ENCODE measurements at places on chromosomes 3 and 15. TPM values are rescaled to one million over a fixed set of nuclear protein-coding genes. Genes with fewer than 3 reads are reported as not detected.

SLC22A14 gene
- 0.17 TPM for total RNA-seq

LSM3 gene
- 5.1 TPM for total RNA-seq

GPR62 gene
- total RNA-seq, result under 0.01 TPM

NAALADL2 gene
- 11.6 TPM for total RNA-seq

GOLGA8R gene
- total RNA-seq, result 1.3 TPM

LNP1 gene
- 3.1 TPM for total RNA-seq

IRAK2 gene
- total RNA-seq, result 6.6 TPM

GOLGA6L7 gene
- total RNA-seq, result not detected

DNA sequence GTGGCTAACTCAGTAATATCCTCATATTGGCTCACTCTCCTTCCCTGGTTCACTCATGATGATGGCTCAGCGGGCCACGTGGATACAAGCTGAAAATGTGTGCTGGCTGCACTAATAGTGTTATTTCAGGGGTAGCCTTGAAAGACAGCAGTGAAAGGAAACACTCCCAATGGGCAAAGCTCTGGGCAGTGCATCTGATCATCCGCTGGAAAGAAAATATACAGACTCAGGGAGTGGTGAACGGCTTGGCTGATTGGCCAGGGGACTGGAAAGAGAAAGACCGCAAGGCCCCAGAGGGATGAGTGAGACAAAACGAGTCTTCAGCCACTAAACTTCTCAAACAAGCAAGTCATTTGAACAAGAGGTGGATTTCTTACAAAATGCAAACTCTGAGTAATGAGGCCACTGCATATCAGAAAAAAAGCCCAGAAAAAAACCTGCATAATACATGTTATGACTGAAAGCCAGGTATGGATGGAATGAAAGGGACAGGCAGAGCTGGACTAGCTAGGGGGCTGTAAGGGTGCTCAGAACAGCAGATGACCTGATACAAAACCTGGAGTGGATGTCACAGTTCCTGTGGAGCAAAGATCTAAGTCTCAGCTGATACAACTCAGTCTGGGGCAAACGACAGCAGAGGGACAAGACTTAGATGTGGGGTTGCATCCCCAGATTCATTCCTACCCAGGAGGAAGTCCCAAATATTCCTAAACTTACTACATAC is 33.3 kb downstream of the CMTM6 start:
- no peak for DNase-seq
- H3K27me3 ChIP-seq, result no peaks in the 10 kb centered on the region
- no peak overlapping the region for H3K4me3 ChIP-seq
- H3K27ac ChIP-seq, result no peak overlapping the region
- H3K36me3 ChIP-seq, result peaks cover 1% of the 10 kb centered on the region

GRCh38 chr15:94691169-94691568 is 459.8 kb downstream of the MCTP2 start:
- DNase-seq, result no peak
- no peaks in the 10 kb centered on the region for H3K27me3 ChIP-seq
- no peaks in the 10 kb centered on the region for H3K36me3 ChIP-seq
- H3K4me1 ChIP-seq, result no peaks in the 10 kb centered on the region

DNA sequence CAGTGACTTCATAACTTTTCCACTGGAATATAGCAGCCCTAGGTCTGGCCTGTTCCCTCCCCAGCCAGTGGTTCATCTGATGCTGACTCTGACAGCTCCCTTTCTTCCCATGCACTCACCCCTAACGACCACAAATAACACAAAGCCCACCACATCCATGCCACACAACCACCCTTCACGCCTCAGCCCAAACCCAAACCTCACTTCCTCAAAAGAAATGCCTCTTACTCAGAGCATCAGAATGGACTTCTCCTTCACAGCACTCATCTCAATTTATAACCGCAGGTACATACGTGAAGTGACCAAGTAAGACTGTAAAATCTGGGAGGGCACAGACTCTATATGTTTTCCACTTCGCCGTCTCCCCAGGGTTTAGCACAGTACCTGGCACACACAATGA is 1.1 kb downstream of the RBSN start:
- peaks cover 5% of the 10 kb centered on the region for H3K4me1 ChIP-seq
- no peaks in the 10 kb centered on the region for H3K27me3 ChIP-seq
- DNase-seq, result no peak

DNA sequence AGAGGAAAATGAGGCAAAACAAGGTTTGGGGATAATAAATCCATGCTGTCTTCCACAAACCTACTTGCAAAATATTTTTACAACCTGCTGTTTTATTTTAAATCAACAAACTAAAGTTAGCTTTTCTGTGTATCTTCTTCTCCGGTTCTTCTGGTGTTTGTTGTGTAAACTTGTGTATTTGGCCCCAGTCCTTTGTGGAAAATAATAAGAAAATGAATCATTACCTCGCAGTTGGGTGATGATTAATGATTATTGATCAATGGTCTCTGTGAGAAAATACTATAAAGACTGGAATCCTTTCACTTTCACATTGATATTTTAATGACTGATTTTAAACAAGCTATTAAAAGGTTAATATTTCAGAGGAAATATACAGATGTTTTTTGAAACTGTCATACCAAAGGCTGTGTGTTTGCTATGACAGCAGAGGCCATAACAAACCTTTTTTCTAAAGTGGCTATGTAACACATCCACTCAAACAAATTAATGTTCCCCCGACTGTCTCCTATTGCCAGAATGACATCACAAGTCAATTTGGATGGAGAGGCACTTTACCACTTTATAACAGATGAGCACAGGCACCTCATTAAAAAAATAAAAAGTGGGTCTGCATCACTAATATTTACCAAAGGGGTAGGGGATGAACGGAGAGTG is 152.5 kb downstream of the MEX3B start:
- no peak for DNase-seq
- H3K36me3 ChIP-seq, result no peaks in the 10 kb centered on the region
- H3K4me3 ChIP-seq, result no peak overlapping the region
- no peaks in the 10 kb centered on the region for H3K27me3 ChIP-seq
- H3K4me1 ChIP-seq, result peaks cover 10% of the 10 kb centered on the region

DNA sequence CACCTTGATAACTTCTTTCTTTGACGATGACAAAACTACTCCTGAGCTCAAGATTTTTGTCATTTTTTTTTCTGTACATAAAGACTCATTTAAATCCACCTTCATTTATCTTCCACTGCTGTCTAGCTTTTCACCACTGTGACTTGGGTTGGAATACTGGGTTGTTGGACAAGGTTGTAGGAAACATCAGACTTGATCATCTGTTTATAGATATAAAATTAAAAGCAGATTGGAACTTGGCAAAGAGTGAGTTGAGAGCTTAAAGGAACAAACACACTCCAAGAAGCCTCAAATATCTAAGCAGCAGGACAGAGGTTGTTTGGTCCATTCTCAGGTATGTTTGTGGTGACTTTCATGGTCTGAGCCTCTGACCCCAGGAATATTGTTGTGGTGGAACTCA is 141.7 kb upstream of the NDN start:
- no peaks in the 10 kb centered on the region for H3K27me3 ChIP-seq
- no peak for DNase-seq
- no peaks in the 10 kb centered on the region for H3K4me1 ChIP-seq
- H3K4me3 ChIP-seq, result no peak overlapping the region
- H3K27ac ChIP-seq, result no peak overlapping the region

DNA sequence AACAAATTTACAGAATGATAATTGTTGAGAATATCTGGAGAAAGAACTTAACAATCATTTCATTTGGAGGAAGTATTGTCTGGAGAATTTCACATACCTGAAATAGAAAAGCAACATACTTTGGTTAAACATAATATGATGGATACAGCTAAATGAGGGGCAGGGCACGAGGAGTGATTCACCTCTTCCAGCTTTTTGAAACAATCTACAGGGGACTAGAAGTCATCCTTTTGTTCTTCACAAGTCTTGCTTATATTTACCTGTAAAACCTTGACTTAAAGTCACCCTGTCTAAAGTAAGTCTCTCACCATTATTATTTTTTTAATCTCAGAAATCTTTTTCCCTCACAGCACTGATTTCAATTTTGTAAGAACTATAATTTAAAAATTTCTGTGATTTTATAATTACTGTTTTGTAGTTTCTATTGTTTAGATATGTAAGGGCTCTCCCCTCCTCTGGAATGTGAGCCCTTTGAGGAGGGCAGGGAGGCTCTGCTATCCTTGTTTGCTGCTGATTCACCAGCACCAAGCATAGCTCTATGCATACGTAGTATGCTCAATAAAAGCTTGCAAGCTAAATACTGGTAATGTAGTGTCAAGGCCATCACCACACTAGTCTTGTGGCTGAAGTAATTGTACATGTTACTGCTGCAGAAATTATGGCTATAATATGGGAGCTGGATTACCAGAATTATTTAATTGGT is 193.9 kb upstream of the THRB start:
- no peak overlapping the region for H3K4me3 ChIP-seq
- H3K36me3 ChIP-seq, result no peaks in the 10 kb centered on the region
- no peaks in the 10 kb centered on the region for H3K27me3 ChIP-seq

DNA sequence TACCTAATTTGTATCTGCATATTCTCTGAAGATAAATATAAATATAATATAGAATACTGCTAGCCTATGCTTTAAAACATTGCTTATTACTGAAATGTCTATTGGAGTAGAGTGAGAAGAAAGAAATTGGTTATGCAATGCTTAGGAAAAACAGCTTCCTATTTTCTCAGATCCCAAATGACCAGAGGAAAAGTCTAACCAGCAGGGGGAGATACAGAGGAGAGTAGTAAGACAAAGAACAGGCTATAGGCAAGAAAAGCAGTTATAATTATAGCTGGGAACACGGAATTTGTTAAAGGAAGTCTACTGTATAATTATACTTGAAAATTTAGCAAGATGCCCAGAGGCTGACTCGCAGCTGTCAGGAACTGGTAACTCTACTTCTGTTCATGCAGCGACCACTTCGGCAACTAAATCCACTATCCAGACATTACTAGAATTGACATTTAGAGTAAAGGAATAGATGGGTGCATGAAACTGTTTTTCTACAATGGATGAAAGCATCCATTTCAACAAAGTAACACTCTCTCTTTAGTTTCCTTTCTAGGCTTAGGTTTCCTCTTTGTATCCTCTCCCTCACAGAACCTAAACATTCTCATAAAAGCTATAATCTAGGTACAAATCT is 97.2 kb downstream of the TBC1D5 start:
- peak; percentile 56 for DNase-seq
- H3K4me3 ChIP-seq, result no peak overlapping the region
- peaks cover 2% of the 10 kb centered on the region for H3K4me1 ChIP-seq
- no peaks in the 10 kb centered on the region for H3K27me3 ChIP-seq

DNA sequence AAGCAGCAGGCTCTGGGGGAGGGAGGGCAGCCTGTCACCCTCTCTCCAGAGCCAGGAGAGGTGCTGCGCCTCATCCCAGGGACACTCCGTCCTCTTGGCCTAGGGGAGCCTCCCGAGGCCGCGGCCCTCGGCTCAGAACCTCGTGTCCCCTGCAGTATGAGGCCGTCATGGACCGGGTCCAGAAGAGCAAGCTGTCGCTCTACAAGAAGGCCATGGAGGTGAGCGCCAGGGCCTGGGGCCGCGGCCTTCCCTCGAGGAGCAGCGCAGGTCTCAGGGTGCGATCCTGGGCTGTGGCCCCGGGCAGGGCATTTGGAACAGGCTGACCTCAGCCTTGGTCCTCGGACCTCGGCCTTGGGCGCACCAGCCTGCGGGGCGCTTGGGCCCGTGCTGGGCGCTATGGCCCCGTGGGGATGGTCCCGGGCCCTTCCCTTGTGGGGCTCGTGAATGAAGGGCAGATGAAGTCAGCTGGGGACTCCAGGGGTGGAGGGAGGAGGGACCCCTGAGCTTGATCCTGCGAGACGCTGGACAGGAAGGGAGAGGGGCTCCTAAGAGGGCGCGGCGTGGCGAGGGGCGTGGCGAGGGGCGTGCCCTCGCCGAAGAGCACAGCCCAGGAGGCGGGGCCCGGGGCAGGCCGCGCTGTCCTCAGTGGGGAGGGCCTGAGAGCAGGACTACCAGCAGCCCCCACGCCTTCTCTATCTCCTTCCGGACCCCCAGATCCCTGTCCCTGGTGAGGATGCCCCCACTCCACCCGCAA is 32.9 kb downstream of the PSTPIP1 start:
- H3K4me3 ChIP-seq, result no peak overlapping the region
- peak; percentile 20 for DNase-seq
- H3K4me1 ChIP-seq, result no peaks in the 10 kb centered on the region
- H3K36me3 ChIP-seq, result no peaks in the 10 kb centered on the region

- H3K36me3 ChIP-seq, result peaks cover 7% of the 10 kb centered on the region
- DNase-seq, result no peak
- peaks cover 2% of the 10 kb centered on the region for H3K4me1 ChIP-seq
Measured at GRCh38 chr3:194443901-194444300, 42.9 kb downstream of the ATP13A3 start.

GRCh38 chr3:33547101-33547500 is 106.9 kb upstream of the UBP1 start:
- no peaks in the 10 kb centered on the region for H3K36me3 ChIP-seq
- no peaks in the 10 kb centered on the region for H3K4me1 ChIP-seq
- no peak for DNase-seq
- H3K27me3 ChIP-seq, result no peaks in the 10 kb centered on the region
- H3K27ac ChIP-seq, result no peak overlapping the region

DNA sequence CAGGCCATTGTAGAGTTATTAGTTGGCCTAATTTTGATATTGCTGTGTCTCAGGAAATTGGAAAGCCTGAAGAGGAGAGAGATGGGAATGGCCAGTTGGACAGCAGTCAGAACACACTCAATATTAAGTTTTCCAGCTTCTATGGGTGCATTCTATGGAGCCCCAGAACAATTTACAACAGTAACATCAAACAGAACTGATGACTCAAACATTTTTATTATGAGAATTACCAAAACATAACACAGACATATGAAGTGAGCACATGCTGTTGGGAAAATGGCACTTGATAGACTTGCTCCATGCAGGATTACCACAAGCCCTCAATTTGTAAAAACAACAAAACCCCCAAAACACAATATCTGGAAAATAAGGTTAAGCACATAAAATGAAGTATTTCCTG is 104.3 kb downstream of the GADL1 start:
- no peak overlapping the region for H3K27ac ChIP-seq
- DNase-seq, result no peak
- no peaks in the 10 kb centered on the region for H3K27me3 ChIP-seq
- H3K4me3 ChIP-seq, result no peak overlapping the region

GRCh38 chr3:115092220-115092791 is 54.8 kb downstream of the ZBTB20 start:
- no peaks in the 10 kb centered on the region for H3K27me3 ChIP-seq
- H3K4me1 ChIP-seq, result no peaks in the 10 kb centered on the region
- H3K27ac ChIP-seq, result no peak overlapping the region
- no peak overlapping the region for H3K4me3 ChIP-seq
- H3K36me3 ChIP-seq, result no peaks in the 10 kb centered on the region

- H3K27me3 ChIP-seq, result no peaks in the 10 kb centered on the region
- H3K4me3 ChIP-seq, result no peak overlapping the region
- no peak overlapping the region for H3K27ac ChIP-seq
- H3K4me1 ChIP-seq, result no peaks in the 10 kb centered on the region
Measured at GRCh38 chr3:149162007-149162406, 32.6 kb downstream of the HPS3 start.

Data from fibroblast of lung (primary cell).